ENCODE measurements at places on chromosomes 3 and 15.

DNA sequence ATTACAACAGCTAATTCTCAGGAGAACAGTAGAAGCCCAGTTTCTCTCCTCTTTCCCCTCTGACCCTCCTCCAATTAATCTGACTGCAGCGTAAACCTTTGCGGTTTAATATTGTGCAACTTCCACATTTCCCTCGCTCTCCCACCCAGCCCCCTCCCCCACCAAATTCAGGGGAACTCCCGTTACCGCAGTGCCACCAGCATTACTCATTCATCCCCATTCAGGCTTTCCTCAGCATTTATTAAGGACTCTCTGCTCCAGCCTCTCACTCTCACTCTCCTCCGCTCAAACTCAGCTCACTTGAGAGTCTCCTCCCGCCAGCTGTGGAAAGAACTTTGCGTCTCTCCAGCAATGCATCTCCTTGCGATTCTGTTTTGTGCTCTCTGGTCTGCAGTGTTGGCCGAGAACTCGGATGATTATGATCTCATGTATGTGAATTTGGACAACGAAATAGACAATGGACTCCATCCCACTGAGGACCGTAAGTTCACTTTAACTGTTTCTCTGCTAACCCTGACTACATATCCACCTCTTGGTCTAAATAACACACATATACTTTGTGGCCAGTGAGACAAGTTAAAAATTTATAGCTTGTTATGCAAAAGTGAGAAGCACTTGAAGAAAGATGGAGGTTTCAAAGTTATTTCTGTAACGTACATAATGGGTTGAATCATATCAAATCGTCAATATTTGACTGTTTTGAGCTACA is at the start of gene PTX3:
TSS of gene PTX3 (plus strand) at position 268 of the 709 bp plus-strand sequence. CDS start at position 352, 84 bp downstream.
- DNase-seq, result no peak

GRCh38 chr3:162161595-162161994 is 665.0 kb downstream of the OTOL1 start:
- no peak for DNase-seq

- no peak for DNase-seq
Measured at GRCh38 chr3:24498391-24498790, 3.7 kb upstream of the THRB start.

- DNase-seq, result no peak
Measured at GRCh38 chr3:12155828-12156227, 2.9 kb downstream of the TIMP4 start.

- DNase-seq, result no peak
Measured at GRCh38 chr3:54427941-54428871, 305.9 kb downstream of the CACNA2D3 start.

- DNase-seq, result no peak
Measured at GRCh38 chr3:142984255-142984654, 17.1 kb upstream of the U2SURP start.

DNA sequence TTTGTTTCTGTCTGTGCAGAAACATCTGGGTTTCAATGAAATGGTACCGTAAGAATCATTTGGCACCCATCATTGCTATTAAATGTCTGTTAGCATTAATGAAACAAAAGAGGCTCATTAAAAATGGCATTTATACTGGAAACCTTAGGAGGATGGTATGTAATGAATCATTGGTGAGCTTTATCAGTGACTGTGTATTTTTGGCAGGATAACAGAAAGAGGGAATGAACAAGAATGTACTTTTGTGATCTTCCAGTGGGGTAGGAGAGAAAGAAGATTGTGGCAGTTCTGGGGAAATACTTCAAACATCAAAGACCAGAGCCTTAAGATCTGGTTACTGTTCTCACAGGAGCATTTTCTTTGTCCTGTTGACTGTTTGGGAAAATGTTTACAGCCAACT is 4.7 kb upstream of the DCBLD2 start:
- DNase-seq, result no peak

DNA sequence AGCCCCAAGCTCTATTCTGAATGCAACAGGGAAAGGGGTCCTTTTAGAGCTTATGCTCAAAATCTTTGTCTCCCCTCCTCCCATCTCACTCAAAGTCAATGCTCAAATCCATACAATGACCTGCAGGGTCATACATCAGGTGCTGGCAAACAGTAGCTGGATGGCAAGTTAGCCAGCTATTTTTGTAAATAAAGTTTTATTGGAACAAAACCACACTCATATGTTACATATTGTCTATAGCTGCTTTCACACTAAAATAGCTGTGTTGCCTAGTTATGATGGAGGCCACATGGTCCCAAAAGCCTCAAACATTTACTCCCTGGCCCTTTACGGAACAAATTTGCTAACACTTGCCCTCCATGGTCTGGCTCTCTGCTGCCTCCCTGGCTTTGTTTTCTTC is 1.8 kb upstream of the FAN1 start:
- no peak for DNase-seq

- DNase-seq, result no peak
Measured at GRCh38 chr15:97836003-97836402, 124.5 kb upstream of the ARRDC4 start.

GRCh38 chr3:13080591-13080990 is 7.4 kb upstream of the IQSEC1 start:
- DNase-seq, result no peak

- DNase-seq, result no peak
Measured at GRCh38 chr3:139764936-139765335, 87.2 kb upstream of the NMNAT3 start.

DNA sequence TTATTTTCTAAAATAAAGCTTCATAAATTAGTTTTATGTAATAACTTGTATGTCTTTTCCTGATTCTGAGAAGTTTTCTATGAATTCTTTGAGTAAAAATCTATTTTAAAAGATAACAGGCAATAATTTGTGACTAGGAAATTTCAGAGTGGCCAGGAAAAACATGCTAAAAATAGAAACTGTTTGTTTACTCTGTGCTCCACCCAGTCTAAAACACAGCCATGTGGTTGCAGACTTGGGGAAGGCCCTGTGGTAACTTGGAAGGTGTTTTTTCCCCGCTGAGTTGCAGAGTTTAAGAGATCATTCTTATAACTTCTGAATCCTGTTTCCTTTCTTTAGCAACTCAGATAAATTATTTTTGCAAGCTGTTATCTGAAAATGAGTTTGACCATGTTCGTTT is 21.9 kb downstream of the PLCL2 start:
- DNase-seq, result no peak

- DNase-seq, result no peak
Measured at GRCh38 chr3:94694894-94695293, 632.0 kb downstream of the NSUN3 start.

GRCh38 chr3:49826016-49826415 is 12.3 kb upstream of the UBA7 start:
- DNase-seq, result no peak
